ENCODE measurements at places on chromosomes 1 and 21.
A peak's percentile ranks its signal among the peaks of the same experiment; 100 is the strongest.

DNA sequence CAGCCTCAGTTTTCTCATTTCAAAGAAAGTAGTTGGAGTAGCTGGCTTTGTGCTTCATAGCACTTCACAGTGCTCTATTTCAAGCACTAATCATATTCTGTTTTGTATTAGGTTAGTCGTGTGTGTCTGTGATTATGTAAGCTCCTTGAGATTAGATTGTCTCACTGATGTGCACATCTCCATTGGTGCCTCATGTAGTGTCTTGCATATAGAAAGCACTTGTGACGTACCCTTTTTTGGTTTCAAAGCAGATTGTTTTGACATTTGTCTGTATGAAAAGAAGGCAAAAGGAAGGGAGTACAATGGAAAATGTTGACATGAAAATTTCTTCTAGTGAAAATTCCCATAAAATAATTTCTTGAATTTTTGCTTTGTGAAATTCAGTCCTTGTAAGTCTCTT lies 13.9 kb downstream of the BTBD8 start:
- DNase-seq, result no peak

GRCh38 chr1:150118716-150119115 lies 31.0 kb upstream of the PLEKHO1 start:
- no peak for DNase-seq

DNA sequence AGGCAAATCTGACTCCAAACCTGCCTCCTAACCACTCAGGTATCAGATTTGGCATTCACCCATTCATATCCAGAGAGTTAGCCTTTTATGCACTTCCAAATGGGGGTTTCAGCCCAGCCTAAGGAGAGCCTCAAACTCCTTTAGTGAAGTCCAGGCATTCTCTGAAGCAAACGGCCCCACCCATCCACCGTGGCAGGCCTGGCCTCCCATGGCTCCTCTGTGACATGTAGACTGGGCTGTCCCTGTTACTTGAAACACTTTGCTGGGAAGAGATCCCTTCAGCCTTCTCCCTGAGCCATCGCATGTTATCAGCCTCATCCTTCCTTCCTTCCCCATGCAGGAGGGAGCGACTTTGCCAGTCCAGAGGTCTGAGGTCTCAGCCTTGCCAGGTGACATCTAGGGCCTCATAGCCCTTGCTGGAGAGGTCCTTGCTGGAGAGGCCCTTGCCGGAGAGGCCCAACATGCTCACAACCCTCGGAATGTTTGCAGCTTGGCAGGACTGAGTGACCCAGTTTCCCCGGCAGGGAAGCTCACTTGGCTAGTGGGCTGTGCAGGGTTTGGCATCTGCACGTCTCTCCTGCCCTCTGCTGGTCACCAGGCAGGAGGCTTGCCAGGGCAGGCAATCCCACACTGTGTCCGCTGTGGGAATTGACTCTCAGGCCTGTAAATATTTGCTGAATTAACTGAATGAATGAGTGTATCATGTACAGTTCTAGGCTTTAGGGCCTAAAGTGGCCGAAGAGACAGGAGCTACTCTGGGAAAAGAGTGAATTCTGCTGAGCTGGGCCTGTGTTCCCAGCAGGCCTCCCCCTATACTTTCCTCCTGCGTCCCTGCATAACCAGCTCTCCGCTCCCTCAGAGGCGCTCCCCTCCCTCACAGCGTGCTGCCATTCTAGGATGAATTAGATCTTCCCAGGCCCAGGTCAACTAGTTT lies 26.7 kb upstream of the RBM15 start:
- DNase-seq, result peak; percentile 69

- DNase-seq, result no peak
Measured at GRCh38 chr1:109294481-109294880, 11.5 kb upstream of the PSRC1 start.
